ENCODE measurements at places on chromosomes 7 and 10. TPM values are rescaled to one million over a fixed set of nuclear protein-coding genes. Genes with fewer than 3 reads are reported as not detected.

SEM1 gene
- total RNA-seq = 116 TPM

DNA sequence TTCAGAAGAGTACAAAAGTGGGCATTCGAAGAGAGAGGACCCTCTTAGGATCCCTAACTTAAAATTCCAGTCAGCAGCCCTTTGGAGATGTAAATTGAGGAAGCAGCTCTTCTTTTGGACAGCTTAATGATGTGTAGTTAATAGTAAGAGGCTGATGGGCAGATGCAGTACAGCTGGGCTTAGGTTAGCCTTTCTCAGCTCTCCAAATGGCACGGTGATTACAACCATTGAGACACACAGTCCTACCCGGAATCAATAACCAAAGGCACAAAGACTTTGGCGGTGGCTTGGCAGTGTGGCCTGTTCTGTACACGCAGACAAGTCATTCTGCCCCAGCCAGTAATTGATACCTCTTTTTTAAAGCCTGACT is 26.8 kb downstream of the GAD2 start:
- no peak overlapping the region for H3K4me3 ChIP-seq
- no peaks in the 10 kb centered on the region for H3K36me3 ChIP-seq
- no peaks in the 10 kb centered on the region for H3K4me1 ChIP-seq
- no peak for DNase-seq
- no peak overlapping the region for H3K27ac ChIP-seq
- H3K27me3 ChIP-seq = no peaks in the 10 kb centered on the region

DNA sequence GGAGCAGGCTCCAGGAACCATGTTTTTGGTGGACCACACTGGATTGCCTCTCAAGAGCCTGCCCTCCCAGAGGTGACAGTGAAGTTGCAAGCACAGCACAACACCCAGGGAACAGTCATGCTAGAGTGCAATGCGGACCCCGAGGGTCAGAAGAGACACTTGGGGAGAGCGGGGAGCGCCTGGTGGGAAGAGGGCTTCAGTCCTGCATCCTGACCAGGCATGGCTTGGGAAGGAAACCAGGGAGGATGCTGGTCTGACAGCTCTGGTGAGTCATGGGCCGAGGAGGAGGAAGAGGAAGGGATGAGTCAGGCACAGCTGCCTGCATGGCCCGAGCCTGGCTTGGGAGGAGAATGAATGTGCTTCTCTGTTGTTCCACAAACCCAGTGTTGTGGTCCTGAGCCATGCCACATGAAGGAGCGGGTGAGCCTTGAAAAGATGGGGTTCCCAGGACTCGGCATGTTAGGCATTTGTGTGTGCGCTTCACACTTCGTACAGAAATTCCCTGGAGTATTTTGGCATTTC is 29.5 kb upstream of the ANKRD2 start:
- DNase-seq = no peak
- peak overlapping the region; percentile 83 for H3K27ac ChIP-seq
- H3K27me3 ChIP-seq = no peaks in the 10 kb centered on the region
- H3K4me1 ChIP-seq = peaks cover 29% of the 10 kb centered on the region
- H3K36me3 ChIP-seq = no peaks in the 10 kb centered on the region
- H3K4me3 ChIP-seq = no peak overlapping the region

- H3K27ac ChIP-seq = peak overlapping the region; percentile 100
- 0 out of 2 replicates have a peak, but pooled peaks cover 13% of the 10 kb centered on the region for H3K4me1 ChIP-seq
- H3K4me3 ChIP-seq = peak overlapping the region; percentile 86
- peaks cover 6% of the 10 kb centered on the region for H3K36me3 ChIP-seq
- no peaks in the 10 kb centered on the region for H3K27me3 ChIP-seq
Observed at GRCh38 chr10:73247509-73248258, 629 bp upstream of the DNAJC9 start.

DNA sequence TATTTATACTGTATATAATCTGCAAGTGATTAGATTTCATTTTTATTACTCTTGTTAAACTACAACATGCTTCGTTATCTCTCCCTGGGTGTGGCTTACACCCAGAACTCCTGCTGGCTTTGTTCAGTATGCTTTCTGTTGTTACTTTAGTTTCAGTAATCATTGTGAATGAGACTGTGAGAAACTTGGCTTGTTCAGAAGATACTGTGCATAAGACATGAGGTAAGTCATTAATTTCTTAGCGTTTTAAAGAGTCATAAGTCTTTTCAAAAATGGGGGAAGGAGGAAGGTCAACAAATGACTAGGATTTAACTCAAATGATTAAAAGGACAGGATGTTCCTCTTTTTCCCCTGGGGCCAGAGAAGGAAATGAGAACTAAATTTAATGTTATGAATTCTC is 11.6 kb upstream of the ADD3 start:
- no peaks in the 10 kb centered on the region for H3K36me3 ChIP-seq
- H3K27ac ChIP-seq = peak overlapping the region; percentile 82
- DNase-seq = no peak
- no peaks in the 10 kb centered on the region for H3K27me3 ChIP-seq

GRCh38 chr7:98187138-98187502 is 24.1 kb upstream of the BHLHA15 start:
- DNase-seq = no peak
- H3K27me3 ChIP-seq = no peaks in the 10 kb centered on the region
- H3K27ac ChIP-seq = no peak overlapping the region

DNA sequence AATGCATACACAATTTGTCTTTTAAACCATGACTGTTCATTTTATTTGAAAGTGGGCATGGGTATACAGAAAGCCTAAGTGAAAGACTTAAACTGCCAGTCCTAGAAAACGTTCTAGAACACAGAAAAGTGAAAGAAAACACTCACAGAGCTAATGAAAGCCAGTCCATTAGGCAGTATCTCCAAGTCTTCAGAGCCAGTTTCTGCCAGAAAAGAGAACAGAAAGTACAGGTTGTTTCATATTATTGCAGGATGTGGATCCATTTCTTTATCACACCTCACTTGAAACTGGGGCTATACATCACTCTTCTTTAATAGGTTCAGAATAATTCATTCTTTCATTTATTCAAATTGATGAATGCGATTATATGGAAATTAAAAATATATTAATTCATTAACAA is 7.7 kb downstream of the PON1 start:
- no peaks in the 10 kb centered on the region for H3K27me3 ChIP-seq
- no peak overlapping the region for H3K4me3 ChIP-seq
- no peaks in the 10 kb centered on the region for H3K36me3 ChIP-seq

- H3K4me1 ChIP-seq = no peaks in the 10 kb centered on the region
- no peak for DNase-seq
- no peaks in the 10 kb centered on the region for H3K27me3 ChIP-seq
- H3K27ac ChIP-seq = no peak overlapping the region
- H3K36me3 ChIP-seq = no peaks in the 10 kb centered on the region
- H3K4me3 ChIP-seq = no peak overlapping the region
Observed at GRCh38 chr7:128247640-128248194, 6.6 kb downstream of the LEP start.

NKX6-2 gene
- not detected for total RNA-seq

PIK3AP1 gene
- 2.4 TPM for total RNA-seq

BICC1 gene
- 118 TPM for total RNA-seq

GRCh38 chr7:55178292-55178862 is 159.6 kb downstream of the EGFR start:
- DNase-seq = no peak
- no peaks in the 10 kb centered on the region for H3K27me3 ChIP-seq
- no peak overlapping the region for H3K4me3 ChIP-seq

CRHR2 gene
- total RNA-seq = not detected

- DNase-seq = no peak
- no peak overlapping the region for H3K27ac ChIP-seq
- H3K36me3 ChIP-seq = no peaks in the 10 kb centered on the region
Observed at GRCh38 chr10:103928784-103929183, 10.8 kb upstream of the STN1 start.

DNA sequence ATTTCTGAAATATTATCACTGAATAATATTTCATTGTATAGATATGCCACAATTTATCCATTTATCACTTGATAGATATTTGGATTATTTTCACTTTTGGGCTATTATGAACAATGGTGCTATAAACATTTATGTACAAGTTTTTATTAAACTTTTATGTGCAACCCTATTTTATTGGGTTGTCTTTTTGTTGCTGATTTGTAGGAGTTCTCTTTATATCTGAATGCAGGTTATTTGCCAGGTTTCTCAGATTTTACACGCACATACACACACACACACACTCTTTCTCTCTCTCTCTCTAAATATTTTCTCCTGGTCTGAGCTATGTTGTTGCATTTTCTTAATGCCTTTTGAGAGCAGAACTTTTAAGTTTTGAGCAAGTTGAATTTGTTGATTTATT is 36.2 kb downstream of the ADK start:
- no peak for DNase-seq
- no peaks in the 10 kb centered on the region for H3K36me3 ChIP-seq
- H3K27me3 ChIP-seq = no peaks in the 10 kb centered on the region
- H3K27ac ChIP-seq = no peak overlapping the region
- no peak overlapping the region for H3K4me3 ChIP-seq

DNA sequence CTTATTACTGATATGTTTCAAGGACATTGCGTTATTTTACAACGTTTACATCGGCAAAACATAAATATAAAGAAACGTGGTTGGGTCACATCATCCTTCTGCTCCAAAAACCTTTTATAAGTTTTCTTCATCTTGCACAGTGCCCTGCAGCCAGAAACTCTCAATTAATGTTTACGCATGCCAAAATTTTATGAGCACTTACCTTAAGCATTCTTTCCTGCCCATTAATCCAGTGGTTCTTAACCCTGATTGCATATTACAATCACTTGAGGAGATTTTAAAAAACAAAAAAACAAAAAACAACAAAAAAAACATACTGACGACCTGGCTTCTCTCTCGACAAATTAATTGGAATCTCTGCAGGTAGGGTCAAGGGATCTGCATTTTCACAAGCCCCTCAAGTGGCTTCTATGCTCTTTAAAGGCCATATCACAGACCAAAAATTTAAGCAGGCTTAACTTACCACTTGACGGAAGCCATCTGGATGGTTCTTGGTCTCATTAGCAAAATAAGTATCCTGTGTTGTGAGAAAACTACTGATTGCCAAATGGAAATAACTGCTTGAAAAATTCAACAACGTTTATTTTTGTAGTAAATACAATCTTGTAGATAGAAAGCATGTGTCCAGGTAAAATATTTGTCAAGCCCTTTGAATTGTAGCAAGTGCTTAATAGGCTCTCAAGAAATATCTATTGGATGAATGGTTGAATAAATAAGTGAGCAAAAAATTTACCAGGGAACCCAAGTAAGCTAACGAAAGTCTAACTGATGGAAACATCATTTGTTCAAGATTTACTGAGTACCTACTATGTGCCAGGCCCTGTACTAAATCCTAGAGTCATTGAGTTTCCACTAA is 30.9 kb upstream of the SLC16A12 start:
- H3K4me1 ChIP-seq = peaks cover 5% of the 10 kb centered on the region
- DNase-seq = no peak
- no peaks in the 10 kb centered on the region for H3K27me3 ChIP-seq
- H3K27ac ChIP-seq = no peak overlapping the region

DNA sequence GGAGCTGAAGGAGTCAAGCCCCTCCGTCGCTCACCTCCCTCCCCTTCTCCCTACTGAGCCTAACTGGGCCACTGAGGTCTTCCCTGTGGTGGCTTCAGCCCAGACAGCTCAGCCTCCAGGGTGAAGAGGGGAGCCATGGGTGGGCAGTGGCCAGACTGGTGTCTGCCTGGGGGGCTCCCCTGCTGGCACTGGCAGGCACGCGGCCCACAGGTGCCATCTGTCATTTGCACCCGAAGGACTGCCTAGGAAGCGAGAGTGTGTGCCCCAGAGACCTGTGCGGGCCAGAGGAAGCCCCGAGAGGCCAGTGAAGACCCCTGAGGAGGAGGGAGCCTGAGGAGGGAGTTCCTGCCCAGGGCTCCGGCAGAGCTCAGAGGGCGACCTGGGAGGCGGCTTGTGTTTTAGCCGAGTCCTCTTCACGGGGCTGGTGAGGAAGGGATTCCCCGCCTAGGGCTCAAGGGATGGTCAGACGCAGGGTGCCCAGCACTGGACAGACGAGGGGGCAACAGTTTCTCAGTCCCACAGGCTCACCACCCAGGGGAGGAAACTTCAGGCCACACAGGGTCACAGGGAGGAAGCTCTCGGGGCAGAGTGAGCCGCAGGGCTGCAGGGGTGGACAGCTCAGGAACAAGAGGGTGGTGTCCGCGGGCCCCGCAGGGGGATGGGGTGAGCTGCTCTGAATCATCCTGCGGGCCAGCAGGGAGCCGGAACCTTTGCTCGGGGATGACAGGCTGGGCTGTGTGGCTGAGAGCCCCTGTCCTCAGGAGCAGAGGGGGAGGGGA is 76.2 kb upstream of the PPP2R2D start:
- H3K36me3 ChIP-seq = no peaks in the 10 kb centered on the region

DNA sequence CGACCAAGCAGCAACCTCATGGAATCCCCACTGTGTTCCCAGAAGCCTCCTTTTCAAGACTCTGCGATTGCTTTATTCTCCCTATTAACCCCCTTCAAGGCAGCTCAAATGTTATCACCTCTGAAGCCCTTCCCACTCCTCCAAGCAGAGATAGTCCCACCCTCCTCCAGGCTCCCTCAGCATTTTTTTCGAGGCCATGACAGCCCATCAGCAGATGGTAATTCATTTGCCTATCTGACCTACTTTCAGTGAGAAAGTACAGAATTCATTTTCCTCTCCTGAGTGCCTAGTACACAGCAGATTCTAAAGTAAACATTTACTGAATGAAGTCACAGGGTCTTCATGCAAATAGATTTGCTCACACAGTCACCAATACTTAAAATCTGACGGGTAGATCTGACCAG is 47.8 kb downstream of the HERPUD2 start:
- peaks cover 56% of the 10 kb centered on the region for H3K4me1 ChIP-seq
- H3K27me3 ChIP-seq = no peaks in the 10 kb centered on the region
- H3K4me3 ChIP-seq = no peak overlapping the region
- no peak overlapping the region for H3K27ac ChIP-seq
- H3K36me3 ChIP-seq = 0 out of 2 replicates have a peak, but pooled peaks cover 2% of the 10 kb centered on the region

GRCh38 chr7:38394660-38395059 is 121.2 kb upstream of the TARP start:
- H3K4me3 ChIP-seq = no peak overlapping the region
- no peak for DNase-seq
- H3K4me1 ChIP-seq = no peaks in the 10 kb centered on the region
- H3K36me3 ChIP-seq = no peaks in the 10 kb centered on the region
- no peaks in the 10 kb centered on the region for H3K27me3 ChIP-seq
- no peak overlapping the region for H3K27ac ChIP-seq

DNA sequence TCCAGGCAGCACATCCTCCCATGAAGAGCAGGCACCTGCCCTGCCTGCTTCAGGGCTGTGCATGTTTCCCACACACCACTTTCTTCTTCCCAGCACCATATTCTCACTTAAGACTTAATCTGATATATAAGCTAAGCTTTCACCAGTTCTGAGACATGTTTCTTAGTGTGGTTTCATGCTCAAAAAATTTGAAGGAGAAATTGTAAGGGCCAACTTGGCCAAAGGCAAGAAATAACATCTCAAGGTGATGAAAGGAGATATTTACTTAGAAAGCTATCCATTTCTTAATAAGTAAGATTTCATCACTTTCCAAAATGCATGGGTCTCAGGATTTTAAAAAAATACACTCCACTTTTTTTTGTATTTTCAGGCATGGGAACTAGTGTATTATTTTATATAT is 468.1 kb upstream of the AKR1E2 start:
- H3K27me3 ChIP-seq = no peaks in the 10 kb centered on the region
- no peaks in the 10 kb centered on the region for H3K4me1 ChIP-seq

All from Caco-2 (cell line).